D721Med (cell line): ENCODE measurements at places on chromosomes 3 and 15.

GRCh38 chr3:187737368-187738070 lies 7.7 kb downstream of the BCL6 start:
- no peak for DNase-seq

DNA sequence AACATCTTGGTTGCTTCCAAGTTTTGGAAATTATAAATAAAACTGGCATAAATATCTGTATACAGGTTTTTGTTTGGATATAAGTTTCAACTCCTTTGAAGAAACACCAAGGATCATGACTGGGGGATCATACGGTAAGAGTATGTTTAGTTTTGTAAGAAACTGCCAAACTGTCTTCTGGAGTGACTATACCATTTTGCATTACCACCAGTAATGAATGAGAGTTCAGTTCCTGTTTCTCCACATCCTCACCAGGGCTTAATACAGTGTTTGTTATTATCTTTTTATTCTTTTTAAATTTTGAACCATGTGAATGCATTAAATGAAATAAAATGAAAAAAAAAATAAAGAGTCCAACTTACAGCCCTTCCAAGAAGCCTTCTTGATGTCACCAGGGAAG lies 3.7 kb upstream of the ANKUB1 start:
- no peak for DNase-seq

DNA sequence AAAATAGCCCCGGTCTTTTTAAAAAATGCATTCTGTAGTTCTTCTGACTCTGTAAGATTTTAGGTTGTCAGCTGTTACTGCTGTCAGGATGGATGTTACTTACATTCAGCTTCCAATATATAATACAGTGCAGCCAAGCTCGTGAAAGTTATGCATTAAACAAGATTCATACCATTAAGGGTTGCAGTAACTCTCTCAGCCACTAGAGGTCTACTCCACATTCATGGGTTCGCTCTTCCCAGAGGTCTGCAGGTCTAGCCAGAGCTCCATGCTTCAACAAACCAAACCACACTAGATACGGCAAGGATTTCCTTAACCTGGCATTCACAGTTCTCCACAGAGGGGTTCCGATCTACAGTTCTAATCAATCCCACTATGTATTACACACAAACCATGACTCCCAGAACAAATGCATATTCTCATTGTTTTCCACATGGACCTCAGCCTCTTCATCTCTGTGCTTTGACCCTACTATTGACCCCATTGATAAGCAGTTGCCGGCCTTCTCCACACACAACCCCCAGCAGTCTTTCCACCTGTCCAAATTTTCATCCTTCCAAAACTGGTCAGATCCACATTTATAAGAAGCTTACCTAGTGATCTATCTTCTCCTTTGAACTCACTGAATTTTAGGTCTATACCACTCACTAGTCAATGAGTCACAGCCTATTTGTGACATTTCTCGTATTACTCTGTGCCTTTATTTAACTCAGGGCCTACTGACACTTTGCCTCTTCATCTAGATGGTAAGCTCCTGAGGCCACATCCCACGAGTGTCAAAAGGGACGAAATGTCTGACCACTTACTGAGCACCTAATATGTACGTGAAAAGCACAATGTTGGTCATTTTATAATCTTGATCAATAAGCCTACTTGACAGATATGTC lies 33.7 kb downstream of the RORA start:
- no peak for DNase-seq

GRCh38 chr3:35965908-35966307 lies 326.6 kb downstream of the ARPP21 start:
- DNase-seq = no peak

DNA sequence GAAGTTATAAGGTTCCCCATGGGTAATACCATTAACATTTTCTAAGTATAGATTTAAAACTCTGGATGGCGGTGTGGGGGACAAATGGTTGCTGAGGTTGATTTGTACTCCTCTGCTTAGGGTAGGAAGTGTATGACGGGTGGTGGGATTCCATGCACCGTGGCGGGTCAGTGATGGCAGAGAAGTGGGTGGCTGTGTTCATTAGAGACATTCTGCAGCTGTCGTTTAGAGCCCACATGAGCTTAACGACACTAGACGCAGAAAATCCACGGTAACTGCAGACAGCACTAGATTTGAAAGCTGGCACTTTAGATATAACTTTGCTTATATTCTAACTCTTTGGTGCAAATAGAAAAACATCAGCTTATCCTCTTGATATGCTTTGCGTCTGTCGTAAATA lies 37.5 kb downstream of the SGO1 start:
- no peak for DNase-seq

DNA sequence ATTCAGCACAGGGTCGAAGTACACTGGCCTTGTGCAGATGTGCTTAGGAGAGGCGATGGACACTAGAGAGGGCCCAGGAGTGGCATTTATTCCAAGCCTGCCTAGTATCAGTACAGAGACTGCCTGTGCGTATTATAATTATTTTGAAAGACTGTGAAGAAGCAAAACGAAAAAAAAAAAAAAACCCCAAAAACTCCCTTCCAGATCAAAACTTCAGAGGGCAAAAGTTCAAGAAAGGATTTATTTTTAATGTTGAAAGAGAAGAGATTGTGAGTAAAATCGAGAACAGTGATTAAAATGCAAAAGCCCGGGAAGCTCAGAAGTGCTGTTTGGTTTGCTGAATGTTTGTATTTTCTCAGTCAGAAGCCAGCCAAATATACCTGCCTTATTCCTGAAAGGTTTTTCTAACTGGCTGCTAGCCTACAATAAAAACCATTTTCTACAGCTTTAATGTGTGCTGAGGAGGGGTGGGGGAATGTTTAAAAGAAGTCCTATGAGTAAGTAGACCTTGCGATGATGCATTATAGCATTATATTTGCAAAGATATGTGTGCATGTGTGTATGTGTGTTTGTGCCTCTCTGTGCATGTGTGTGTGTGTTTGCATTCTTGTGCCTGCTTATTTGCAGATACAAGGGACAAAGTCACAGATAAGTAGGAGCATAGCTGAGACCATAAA lies 19.3 kb upstream of the LZTFL1 start:
- DNase-seq = no peak

DNA sequence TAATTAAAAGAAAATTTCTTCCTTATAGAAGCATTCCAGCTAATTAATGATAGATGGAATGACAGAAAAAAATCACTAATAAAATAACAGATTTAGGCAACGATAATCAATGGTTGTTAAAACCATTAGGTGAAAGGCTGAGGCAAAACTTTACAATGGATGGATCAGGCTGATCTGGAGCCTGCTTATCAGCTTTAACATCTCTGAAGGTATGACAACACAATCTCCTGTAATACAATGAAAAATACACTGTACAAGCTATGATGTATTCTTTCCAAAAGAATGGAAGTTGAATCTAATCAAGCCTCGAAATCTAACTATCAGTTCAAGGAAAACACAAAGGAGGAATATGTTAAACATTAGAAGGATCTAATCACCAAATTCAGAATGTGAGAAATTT lies 39.3 kb downstream of the EMC4 start:
- no peak for DNase-seq
